ENCODE measurements at places on chromosomes 13 and 19.
A peak's percentile ranks its signal among the peaks of the same experiment; 100 is the strongest.

GRCh38 chr13:40060296-40061007 is 405.0 kb downstream of the COG6 start:
- no peak for DNase-seq

- DNase-seq, result no peak
Measured at GRCh38 chr19:43675269-43675879, 5.4 kb upstream of the PLAUR start.

GRCh38 chr13:36965767-36966166 is 33.4 kb downstream of the ALG5 start:
- no peak for DNase-seq

DNA sequence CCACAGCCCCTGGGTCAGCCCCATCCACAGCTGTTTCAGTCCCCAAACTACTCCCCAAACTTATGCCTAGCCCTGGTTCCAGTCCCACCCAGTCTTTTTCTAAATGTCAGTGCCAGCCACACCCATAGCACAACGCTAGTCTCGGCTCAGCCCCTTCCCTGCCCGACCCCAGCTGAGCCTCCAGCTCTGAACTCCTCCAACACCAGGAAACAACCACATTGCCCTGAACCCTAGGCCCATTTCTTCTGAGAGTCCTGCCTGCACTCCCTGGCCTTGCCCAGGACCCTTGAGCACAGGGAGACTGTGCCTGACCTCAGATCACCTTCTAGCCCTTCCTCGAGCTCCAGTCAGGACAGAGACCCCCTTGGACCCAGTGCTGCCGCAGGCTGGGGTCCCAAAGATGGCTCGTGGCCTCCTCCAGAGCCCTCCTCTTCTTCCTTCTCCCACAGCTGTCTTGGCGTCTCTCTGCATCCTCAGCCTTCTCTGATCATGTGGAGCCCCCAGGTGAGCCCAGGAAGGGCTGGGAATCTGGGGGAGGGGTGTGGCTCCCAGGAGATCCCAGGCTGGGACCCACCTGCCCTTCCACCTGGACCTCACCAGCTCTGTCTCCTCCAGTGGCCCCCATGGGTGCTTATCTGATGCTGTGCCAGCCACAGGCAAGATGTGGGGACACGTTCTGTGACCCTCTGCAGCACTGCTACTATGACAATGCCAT is 33.0 kb upstream of the IGFL1 start:
- no peak for DNase-seq

DNA sequence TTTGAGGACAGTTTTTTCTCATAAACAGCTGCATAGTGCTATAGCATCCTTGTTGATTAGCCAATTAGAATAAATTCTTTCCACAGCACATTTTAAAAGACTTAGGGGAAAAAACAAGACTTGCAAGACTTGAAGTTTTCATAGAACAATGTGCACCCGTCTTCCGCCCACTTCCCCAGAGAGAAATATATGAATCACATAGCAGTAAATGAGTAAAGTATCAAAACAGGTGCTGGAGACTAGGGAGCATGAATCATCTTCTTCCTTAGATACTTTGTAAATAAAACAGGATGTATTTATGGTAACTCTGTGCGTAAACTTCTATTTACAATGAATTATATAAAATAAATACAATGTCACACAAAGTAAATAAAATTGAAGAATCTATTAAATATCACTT is 75.1 kb downstream of the COL4A2 start:
- no peak for DNase-seq

- no peak for DNase-seq
Measured at GRCh38 chr13:42747399-42747873, 33.9 kb upstream of the FAM216B start.

DNA sequence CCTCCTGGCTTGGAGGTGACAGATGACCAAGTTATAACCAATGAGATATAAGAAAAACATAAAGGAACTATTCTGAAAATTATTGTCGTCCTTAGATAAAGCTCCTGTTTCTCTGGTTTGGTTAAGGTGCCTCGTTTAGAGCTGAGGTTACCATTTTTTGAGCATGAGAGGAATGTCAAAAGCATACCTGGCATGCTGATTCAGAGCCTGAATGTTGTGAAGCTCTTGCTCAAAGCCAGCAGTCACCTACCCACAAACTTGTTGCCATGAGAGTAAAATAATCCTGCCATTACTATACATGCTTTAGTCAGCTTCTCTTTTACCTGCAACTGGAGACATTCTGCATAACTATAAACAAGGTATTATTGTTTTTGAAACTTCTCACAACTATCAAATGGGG is 1116.2 kb downstream of the DIAPH3 start:
- DNase-seq, result no peak

DNA sequence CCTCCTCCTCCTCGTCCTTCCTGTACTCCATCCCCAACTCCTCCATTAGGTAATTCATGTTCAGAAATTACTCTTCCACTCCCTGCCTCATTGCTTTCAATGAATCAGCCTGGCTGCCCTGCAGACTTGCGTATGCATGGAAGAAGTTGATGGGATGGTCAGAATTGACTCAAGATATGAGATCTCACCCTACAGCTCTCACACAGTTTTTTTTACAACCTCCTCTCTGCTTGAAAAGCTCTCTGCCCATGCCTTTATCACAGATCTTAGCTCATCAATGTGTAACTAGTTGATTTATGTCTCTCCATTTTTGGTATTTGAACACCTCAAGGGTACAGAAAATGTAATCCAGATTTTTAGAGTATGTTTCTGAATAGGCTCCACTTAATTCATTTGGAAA is 506.9 kb downstream of the TBC1D4 start:
- DNase-seq, result no peak

- DNase-seq, result peak; percentile 81
Measured at GRCh38 chr19:1104311-1105007, 665 bp downstream of the GPX4 start.

- DNase-seq, result peak; percentile 30
Measured at GRCh38 chr13:44765001-44765471, 188.9 kb upstream of the TSC22D1 start.

- peak; percentile 68 for DNase-seq
Measured at GRCh38 chr19:55369653-55370304, 484 bp downstream of the IL11 start.

DNA sequence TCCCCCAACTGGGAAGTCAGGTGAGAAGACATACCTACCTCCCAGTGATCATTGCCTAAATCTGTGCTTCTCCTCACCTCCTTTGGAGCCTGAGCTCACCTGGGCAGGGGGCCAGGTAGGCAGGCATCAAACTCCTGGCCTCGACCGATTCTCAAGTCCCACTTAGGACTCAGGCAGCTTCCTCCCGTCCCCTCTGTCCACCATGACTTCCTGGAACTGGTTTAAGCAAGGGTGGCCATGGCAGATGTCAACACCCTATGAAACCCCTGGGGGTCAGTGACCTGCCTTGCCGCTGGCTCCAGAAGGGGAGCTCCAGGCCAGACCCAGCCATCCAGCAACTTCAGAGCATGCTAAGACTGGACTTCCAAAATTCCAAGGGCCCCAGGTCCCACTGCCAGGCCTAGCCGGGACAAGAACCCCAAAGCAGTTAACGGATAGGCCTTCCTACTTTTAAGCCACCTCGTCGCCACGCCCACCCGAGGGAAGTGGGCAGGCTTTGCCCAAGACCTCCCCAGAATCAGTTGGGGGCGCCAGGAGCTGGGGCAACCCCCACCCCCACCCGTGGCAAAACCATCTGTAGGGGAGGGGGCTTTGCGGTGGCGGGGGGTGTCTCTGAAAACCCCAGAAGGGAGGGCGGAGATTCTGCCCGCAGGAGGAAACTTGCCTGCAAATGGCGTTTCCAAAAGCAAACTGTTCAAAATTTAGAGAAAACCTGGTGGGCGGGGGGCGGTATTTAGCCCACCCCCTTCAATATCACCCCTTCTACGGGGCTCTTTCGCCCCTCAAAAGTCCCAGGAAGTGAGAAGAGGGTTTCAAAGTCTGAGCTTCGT is 657 bp downstream of the PLIN3 start:
- peak; percentile 68 for DNase-seq

DNA sequence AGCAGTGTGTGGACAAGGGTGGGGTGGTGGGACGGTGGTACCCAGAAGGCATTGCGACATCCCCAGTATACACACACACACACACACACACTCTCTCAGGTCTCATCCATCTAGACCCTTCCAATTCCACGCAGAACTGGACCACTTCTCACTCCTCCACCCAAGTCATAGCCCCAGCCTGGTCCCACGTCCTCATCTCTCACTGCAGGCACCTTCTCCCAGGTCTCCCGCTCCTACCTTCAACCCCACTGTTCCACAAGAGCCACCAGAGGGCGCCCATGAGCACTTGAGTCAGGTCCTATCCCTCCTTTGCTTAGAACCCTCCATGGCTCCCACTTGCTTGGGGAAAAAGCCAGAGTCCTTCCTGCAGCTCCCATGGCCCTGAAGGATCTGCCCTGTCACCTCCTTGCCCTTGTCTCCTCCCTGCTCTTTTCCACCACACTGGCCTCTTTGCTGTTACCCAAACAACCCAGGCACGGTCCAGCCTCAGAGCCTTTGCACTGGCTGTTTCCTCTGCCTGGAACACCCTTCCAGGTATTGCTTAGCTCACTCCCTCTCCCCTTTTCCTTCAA is 62.6 kb downstream of the IER2 start:
- no peak for DNase-seq

DNA sequence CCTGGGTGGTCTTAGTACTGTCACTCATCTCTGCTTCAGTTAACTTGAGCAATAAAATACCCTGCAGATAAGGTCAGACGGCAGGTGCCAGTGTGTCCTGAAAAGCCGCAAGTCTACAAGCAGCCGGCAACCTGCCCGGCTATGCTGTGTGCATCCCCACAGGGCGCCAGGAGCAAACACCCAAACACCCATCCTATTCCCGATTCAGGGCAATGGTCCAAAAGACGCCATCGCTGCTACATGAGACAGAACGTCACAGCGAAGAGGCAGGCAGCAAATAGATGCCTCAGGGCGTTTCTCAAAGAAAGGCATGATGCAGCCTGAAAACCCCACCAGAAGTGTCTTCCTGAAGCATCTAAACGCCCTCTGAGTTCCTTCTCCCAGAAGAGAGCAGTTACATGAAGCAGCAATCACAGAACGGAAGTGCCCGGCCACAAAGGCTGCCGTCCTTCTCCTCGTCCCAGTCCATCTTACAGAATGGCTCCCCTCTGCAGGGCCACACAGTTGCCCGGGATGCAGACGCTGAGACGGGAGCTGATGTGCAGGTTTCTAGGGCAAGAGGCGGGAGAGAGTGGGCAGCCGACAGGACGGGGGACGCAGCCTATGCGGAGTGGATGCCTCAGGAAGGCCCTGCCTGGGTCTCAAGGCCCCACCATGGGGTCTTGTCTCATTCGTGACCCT is 35.1 kb downstream of the RASA3 start:
- no peak for DNase-seq

DNA sequence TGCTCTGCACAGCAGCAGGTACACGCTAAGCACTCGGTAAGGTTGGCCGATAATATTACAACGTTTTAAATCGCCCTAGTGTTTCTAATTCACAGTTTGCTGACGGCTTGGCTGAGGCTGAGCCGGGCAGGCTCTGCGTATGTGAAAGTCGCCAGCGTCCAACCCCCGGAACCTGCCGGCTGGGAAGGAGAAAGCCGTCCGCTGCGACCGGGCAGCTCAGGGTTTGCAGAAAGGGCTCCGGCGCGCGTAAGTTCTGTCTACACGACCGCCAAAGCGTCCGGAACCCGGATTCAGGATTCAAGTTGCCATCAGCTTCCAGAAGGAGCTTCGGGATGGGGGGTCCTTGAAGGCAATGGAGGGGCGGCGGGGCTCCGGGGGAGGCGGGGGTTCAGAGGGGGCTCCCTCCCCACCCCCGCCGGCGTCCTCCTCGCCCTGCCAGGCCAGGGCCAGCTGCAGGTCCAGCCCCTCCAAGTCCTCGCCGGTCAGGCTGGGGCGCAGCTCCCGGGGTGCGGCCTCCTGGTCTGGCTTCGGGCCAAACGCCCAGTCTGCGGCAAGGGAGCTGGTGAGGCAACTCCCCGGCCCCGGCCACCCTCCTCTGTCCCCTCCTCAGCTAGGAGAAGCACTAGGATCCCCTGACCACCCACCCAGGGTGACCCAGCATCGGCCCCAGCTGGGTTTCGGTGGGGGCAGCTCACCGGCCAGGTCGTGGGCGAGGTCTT is 575 bp downstream of the SMIM44 start:
- DNase-seq, result no peak

DNA sequence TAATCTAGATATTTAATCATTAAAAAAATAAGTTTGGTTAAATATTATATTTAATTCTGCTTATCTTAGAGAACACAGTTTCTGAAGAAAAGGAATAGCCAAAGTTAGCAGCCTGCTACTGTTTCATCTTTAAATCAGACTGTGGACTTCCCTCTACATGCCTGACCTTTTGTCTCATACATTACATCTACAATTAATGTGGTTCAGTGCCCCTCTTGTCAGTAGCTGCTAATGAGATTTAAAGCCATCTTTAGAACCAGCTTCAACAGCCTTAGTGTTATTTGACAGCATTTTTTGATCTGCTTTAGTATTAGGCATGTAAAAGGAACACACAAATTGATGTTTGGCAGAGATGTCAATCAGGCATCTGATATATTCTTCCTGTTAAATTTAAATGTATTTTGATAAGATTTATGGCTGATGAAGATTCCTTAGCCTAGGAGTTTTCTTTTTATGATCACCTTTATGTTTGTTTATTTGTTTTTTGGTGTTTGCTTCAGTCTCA is 1925.8 kb upstream of the PRR20A start:
- DNase-seq, result no peak

DNA sequence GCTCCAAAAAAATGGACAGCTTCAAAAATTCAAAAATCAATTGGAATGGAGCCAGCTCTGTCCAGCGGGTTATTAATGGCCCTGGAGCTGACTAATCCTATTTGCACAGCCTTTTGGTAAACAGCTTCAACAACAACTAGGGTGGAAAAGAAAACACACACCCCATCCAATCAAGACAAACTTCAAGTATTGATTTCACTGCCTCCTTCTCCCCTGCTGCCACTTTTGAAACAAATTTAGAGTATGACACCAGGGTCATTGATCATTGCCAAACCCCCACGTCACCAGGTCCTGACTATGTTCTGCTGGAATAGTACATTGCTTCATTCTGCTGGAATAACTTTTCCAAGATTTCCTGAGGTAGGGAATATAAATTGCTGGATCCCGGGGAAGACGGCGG is 56.8 kb upstream of the GTF3A start:
- DNase-seq, result no peak

DNA sequence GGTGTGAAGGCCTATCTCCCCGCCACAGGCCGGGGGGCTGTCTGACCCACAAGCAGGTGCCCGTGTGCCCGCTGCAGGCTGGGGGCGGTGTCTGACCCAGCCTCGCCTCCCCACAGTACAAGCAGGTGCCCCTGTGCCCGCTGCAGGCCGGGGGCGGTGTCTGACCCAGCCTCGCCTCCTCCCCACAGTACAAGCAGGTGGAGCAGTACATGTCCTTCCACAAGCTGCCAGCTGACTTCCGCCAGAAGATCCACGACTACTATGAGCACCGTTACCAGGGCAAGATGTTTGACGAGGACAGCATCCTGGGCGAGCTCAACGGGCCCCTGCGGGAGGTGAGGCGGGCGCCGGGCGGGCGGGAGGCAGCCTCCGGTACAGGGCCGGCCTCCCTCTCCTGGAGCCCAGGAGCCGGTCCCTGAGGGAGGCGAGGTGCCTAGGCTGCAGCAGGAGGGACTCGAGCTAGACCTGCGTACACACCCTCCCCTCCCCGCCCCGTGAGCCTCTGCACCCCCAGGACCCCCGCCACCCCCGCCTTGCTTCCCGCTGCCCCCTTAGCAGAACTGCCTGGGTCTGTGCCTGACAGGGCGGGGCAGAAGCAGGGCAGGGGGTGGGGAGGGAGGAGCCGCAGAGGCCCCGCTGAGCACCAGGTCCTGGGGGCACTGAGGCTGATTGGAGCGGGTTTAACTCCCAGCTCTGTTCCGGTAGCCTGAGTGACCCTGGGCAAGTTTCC is 20.6 kb downstream of the HCN2 start:
- DNase-seq, result no peak

- DNase-seq, result no peak
Measured at GRCh38 chr13:96768524-96768923, 225.8 kb downstream of the OXGR1 start.
